T-helper 17 cell (primary cell): ENCODE measurements at places on chromosomes 5 and 9. TPM values are rescaled to one million over a fixed set of nuclear protein-coding genes. Genes with fewer than 3 reads are reported as not detected.

GRCh38 chr9:85067792-85068191 is 398.3 kb downstream of the NTRK2 start:
- DNase-seq = no peak

DNA sequence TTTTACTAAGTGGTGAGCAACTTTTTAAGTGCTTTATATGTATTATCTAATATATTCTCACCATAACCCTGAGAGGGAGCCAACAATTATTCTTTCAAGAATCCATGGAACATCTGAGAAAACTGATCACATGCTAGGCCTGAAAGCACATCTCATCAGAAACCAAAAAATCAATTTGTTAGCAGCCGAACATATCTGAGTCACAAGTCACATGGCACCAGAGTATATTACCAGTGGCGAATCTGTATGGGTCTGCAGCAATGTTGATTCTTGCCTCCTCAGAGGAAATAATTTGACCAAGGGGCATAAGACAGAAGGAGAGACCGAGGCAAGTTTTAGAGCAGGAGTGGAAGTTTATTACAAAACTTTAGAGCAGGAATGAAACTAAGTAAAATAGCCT is 25.3 kb upstream of the SIL1 start:
- DNase-seq = no peak

GRCh38 chr9:113808391-113809358 is 67.4 kb upstream of the ZNF618 start:
- DNase-seq = no peak

DNA sequence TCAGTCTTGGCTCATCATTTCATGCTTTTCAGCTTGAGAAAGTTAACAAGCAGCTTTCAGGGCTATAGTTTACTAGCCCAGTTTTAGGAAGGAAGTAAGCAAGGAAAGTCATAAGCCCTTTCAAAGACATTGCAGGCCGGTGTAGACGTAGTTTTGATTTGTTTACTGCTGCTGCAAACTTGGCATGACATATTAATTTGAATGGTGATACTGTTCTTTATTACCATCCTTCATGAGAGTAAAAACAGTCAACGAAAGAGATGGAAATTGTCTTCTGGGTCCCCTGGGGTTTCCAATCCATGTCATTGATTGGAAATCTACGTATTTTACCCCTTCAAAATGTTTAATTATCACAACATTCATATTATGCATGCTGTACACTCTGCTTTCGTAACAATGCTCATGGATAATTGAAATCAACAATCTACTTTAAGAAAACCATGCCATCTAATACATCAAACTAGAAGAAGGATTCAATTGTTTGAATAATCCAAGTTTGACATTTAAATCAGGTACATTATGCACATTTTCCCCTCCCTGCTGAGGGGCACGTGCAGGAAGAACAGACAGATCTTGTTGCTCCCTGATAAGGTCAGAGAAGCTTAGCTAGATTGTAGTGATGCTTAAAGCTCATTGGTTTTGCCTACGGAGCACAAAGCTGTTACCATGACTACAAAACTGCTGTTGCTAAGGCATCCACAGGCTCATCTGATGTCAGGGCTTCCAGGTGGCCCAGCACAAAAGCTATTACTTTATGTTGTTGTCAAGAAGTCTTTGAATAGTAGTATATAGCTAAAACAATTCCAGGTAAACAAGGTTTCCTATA is 139.9 kb upstream of the PRLR start:
- DNase-seq = no peak

DNA sequence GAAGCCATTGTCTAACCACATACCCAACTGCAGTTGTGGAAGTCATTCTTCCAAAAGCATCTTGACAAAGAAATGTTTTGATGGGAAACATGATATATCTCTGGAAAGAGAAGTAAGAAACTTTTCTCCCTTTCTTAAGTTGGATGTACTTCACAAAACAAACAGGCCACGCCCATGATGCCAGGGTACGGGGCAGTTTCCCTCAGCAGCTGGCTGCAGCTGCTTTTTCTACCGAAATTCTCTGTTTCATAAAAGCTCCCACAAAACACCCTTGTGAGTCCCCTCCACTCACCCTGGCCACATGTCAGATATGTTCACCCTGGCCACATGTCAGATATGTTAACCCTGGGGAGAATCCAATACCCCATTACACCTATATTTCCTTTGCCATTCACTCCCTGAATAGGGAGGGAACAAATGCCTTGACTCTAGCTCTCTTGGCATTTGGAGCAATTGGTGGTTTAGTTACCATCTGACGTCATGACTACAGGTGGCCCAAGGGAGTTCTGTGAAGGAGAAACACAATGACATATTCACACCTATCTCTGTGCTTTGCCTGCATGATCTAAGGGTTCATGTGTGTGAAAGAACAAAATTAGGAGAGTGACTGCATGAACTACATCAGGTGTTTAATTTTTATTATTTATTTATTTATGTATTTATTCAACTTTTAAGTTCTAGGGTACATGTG is 103.0 kb downstream of the AOPEP start:
- DNase-seq = no peak

DNA sequence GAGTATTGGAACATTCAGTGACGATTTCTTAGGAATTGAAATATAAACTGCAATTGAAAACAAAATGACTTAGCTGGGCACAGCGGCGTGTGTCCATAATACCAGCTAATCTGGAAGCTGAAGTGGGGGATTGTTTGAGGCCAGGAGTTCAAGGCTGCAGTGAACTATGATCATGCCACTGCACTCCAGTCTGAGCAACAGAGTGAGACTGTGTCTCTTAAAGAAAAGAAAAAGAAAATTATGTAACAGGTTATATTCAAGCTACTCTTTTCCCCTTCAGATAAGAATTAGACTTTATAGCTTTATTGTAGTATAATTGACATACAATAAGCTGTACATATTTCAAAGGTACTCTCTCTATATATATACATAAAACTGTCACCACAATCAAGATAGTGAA is 6.4 kb downstream of the SLC26A2 start:
- DNase-seq = no peak

- DNase-seq = no peak
These were observed 969.6 kb upstream of the C9orf72 start for GRCh38 chr9:28542928-28543327.

DNA sequence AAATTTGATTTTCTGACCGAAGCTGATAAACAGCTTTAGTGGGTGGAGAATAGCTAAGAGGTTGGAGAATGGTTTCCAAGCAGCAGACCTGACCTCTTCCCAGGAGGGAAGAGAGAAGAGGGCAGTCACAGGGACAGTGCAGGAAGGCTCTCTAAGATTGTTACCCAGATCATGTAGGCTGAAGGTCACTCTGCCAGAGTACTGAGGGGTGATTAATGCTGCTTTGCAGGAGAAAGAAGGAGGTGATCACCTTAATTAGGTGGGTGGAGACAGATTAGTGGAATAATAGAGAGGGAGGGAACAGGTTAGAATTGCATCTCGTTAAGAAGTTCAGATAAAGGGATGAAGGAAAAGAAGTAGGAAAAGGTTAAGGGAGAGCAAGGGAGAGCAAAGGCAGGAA is 440.5 kb downstream of the BRINP1 start:
- no peak for DNase-seq

GRCh38 chr9:34984049-34984448 is 5.5 kb upstream of the DNAJB5 start:
- DNase-seq = no peak

DNA sequence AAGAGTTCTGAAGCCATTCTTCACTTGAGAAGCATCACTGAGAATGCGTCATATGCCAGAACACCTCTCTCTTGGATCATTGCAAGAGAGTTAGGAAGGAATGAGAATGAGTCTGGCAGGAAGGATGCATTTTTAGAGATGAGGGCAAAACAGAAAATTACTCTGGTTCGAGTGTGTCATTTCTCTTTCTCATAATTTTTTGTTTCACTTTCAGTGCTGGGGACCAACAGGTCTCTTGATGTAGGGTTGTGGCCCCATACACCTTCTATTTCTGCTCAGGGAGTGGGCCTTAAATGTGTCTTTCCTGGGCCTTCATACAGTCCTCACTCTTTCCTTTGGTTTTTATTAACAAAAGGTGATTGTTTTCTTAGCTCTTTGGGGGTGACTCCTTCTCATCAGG is 302.4 kb downstream of the NR3C1 start:
- no peak for DNase-seq

DNA sequence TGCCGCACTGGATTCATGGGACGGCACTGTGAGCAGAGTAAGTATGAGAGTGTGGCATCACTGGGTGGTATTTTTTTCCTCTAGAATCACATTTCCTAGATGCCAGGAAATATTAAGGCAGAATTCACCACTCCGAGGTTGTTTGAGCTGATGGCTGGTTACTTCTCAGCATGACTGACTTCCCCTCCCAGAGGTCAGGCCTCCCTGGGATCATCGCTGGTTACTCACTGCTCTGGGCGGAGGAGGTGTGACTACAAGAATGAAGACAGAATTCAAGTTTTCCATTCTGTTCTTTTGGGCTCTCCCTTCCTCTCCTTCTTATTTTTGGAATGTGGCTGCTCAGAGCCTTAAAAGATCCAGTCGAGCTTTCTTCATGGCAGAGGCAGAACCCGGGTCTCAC is 76.6 kb upstream of the PRRC1 start:
- no peak for DNase-seq

DNA sequence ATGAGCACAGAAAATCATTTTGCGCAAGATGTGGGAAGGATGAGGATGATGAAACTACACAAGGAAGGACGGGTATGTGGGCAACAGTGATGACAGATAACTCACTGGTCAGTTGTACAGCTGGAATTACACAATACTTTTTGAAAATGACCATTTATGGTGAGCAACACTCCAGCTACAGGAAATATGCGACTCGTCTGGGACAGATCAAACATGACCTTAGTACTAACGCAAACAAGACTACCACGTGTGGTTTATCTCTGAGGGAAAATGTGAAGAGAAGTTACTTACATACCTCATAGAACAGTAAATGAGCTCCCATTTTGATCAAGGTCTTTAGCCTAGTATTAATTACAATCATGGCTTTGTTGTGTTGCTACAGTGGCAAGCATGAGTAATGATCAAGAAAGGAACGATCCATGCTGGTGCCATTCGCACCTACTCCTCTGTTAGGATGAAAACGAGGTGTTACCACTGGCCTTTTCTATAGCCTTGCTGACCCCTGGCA is 456.9 kb downstream of the BNC2 start:
- DNase-seq = no peak

- DNase-seq = no peak
These were observed 331.9 kb downstream of the SPOCK1 start for GRCh38 chr5:137167187-137167586.

GRCh38 chr5:80761966-80762365 is 107.2 kb upstream of the DHFR start:
- no peak for DNase-seq

DNA sequence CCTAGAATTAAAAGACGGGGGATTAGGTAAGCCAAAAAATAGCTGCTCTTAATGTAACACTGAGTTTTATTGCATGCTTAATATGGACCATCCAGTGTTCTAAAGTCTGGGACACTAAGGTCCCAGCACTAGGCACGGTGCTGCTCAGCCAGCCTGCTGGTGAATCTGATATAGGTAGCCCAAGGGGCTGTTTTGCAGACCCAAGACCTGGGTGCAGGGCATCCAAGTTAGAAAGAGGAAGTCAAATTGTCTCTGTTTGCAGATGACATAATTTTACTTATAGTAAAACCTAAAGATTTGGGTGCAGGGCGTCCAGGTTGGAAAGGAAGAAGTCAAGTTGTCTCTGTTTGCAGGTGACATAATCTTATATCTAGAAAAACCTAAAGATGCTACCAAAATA is 17.8 kb downstream of the IFNA5 start:
- no peak for DNase-seq

DNA sequence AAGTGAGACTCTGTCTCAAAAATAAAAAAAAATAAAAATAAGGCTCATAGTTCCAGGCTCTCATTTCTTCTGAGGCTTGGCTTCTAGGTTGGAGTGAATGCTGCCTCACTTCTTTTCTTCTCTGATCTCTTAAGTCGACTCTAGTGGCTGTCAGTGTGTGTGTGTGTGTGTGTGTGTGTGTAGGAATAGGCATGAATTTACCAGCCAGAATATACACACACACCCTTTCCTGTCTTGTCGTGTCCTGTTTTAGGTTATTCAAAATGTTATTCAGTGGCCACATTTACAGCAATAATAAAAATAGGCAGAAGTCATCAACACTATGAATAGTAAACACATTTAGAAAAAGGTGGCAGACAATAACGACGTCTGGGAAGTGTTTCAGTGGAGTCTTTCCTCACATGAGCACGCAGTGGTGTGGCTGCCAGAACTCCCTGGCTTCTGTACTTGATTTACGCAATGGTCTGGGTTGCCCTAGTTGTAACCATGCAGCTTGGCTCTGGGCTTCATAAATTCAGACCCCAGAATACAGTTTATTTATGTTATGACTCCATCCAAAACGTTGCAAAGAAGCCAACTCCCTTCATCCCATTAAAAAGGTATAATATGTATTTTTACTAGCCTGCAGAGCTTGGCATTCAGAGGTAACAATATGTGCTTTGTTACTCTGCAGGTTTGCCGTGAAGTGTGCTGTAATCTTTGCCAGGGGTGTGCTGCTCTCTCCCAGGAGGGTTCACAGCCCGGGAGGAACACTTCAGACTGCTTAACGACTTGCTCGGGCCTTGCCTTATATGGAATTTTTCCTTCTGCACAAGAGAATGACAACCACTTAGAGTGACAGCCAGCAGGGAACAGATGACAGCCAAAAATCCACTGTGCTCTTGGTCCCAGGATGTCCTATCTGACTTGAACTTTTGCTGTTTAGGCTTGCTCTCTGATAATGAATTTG is 34.4 kb upstream of the PALM2AKAP2 start:
- no peak for DNase-seq

- no peak for DNase-seq
These were observed 1.5 kb downstream of the NFIL3 start for GRCh38 chr9:91421971-91422757.

DNA sequence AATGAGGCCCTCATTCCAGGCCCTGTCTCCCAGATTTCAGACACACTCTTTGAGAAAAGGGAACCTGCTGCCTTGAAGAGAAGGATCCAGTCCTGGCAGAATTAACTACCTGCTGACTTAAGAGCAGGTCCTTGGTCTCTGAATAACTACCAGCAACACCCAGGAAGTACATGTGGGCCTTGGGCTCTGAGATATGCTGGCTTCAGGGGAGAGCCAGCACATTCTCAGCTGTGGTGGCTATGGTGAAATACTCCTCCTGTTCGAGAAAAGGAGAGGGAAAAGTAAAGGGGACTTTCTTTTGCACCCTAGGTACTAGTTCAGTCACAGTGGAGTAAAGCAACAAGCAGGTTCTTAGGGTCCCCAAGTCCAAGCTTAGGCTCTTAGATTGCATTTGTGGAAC is 120.0 kb downstream of the HMHB1 start:
- no peak for DNase-seq

CDH10 gene
- total RNA-seq = not detected

F2RL2 gene
- not detected for total RNA-seq

PCDHGB7 gene
- not detected for total RNA-seq

EPB41L4B gene
- total RNA-seq = not detected

PITX1 gene
- not detected for total RNA-seq

PAX5 gene
- not detected for total RNA-seq
